Iris pigment epithelial cell (primary cell): ENCODE measurements at places on chromosomes 13 and 19.

- DNase-seq: no peak
Observed at GRCh38 chr13:110845520-110845919, 69.3 kb downstream of the ANKRD10 start.

DNA sequence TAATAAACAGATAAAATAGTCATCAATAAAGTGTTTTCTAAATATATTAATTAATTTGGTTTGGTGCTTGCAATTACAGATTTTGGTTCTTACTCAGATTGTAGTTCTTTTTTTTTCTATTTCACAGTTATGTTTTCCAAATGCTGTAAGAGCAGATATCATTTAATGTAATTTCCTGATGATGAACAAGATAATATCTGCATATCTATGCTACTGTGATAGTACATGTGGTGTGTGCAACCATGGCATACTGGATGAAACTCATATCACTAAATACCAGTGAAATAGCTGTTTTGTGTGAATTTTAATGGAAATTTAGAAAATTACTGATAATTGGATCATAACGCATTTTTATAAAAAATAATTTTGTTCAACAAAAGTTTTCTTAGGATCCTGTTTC is 88.8 kb upstream of the MAB21L1 start:
- DNase-seq: no peak

DNA sequence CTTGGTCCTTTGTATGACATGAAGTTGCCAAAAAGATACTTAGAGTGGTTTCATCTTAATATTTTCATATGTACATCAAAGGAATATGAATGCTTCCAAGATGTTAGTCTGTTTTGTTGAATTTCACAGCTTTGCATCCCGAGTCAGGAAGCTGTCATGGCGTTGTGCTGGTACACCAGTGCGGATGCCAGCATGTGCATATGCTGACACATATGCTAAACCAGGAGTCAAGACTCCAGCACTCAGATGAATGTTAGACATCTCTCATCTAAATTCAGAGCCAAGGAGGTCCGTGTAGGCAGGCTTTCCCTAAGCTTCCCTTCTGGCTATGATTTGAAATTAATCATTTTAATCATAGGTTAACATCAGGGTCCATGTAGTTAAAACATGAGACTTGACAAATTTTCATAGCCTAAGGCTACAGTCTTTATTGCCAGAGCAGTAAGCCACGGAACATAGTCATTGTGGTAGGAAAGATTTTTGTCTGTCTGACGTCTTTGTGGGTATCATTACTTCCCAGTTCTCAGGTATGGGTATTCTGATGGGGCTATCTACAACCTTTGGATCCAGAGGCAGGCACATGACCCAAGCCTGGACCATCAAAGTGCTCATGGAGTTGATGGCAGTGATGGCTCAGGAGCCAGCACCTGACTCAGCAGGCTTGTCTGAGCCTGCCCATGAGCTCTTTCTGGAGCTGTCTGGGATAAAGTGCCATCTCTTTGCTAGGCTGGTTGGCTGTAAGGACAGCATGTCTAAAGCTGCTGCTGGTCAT is 246.1 kb downstream of the KCNRG start:
- DNase-seq: no peak

DNA sequence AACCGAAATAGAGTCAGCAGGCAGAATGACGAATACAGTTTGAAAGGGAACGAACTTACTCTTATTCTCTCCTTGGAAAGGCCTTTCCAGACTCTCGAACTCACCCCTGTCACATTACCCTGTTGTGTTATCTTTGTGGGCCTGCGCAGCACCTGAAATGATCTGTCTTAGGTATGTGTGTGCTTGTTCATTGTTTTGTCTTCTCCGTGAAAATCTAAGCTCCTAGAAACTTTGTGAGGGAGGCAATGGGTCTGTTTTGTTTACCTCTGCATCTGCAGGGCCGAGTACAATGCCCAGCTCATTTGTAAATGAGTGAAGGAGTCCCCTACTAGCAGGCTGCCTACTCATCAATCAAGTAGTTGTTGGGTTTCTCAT is 19.6 kb downstream of the HMGB1 start:
- no peak for DNase-seq

GRCh38 chr19:1250437-1251260 is 2.3 kb downstream of the MIDN start:
- DNase-seq: peak; percentile 72

DNA sequence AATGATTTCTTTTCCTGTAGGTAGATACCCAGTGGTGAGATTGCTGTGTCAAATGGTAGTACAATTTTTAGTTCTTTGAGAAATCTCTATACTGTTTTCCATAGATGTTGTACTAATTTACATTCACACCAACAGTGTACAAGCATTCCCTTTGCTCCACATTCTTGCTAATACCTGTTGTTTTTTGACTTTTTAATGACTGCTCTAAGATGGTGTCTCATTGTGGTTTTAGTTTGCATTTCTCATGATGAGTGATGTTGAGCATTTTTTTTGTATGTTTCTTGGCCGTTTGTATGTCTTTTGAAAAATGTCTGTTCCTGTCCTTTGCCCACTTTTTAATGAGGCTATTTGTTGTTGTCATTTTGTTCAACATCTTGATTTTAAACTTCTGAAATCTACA is 103.3 kb downstream of the DGKH start:
- no peak for DNase-seq

- no peak for DNase-seq
Observed at GRCh38 chr13:20431687-20432384, 93.8 kb downstream of the CRYL1 start.

DNA sequence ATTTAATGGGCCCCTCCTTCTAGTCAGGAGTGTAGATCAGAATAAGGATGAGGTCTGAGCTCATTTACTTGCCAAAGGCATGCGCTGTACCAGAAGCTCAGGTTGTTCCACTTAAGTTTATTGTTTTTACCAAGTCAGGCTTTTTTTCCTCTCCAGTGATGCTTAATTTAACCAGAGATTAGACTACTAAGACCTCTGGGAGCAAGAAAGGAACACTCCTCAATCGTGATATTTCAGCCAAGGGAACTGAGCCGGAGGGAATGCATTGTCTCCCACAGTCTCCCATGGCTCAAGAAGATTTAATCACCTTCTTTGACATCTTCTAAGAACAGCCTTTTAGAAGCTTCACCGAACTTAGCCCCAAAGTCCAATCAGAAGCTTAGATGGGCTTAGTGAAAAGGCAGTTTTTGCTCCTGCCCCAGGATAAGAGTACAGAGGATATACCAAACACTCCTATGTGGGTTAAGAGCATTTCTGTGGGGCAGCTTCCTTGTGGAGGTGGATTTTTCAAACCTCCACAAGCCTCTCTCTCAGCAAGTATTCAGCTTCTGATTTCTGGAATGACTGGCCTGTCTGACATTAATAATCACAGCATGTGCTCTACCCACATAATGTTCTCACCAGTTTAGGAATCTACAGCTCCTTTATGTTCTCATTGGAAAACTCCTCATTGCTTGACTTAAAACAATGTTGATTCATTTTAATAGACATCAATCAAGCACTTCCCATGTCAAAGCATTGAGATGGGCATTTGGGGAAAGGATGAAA is 322.7 kb downstream of the SUCLA2 start:
- DNase-seq: peak; percentile 8

DNA sequence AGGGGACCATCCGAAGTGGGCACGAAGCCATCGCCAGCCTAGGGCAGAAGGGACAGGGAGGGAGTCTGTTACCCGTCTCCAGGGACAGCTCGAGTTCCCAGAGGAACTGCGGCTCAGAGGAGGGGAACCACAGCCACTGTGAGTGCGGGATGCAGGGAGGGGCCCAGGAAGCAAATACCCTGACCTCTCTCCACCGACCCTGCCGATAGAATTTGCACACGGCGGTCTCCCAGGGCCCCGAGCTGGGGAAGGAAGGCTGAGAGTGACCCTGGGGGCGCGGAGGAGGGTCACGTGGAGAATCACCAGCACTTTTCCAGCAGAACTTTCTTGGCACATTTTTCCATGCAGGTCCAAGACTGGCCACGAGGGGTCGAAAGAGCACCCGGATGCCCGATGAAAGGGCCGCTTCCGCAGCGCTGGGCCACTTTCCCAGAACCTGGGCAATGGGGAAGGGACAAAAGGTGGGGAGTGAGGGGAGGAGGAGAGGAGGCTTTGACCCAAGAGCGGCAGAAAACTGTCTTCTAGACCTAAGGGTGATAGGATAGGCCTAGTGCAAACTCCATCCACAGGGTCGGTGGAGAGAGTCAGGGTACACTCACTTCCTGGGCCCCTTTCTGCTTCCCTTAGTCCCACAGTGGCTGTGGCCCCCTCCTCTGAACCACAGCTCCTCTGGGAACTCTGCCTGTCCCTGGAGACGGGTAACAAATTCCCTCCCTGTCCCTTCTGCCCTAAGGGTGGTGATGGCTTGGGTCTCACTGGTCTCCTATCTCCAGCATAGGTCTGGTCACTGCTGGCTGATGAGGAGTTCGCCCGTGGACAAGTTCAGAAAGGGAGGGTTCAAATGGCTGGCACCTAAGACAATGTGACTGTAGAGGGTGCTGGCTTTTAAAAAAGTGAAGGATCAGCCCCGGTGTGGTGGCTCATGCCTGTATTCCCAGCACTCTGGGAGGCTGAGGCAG is 5.3 kb upstream of the GPR4 start:
- DNase-seq: peak; percentile 47

DNA sequence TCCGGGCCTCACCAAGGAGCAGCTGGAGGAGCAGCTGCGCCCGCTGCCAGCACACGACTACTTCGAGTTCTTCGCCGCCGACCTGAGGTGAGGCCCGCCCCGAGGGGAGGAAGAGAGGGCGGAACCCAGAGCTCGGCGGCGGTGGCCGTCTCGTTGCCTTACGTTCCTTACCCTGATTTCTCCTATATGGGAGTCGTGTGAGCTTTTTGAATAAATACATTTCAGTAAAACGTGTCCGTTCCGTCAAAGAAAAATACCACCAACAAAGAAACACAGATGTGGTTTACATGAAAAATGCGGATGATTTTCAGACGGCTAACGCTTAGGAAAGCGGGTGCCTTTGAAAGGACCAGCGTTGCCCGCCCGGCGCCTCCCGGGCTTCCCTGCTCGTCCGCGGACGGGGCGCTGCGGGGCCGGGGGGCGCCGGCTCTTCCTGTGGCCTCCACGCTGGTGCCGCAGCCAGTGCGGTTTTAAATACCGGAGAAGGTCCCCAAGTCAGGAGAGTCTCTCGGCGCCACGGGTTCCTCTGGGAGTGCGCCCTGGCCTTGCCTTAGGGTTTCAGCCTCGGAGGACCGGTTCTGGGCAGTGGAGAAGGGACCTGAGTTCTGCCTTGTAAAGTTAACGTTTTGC is 755 bp downstream of the UPF3A start:
- DNase-seq: peak; percentile 75

DNA sequence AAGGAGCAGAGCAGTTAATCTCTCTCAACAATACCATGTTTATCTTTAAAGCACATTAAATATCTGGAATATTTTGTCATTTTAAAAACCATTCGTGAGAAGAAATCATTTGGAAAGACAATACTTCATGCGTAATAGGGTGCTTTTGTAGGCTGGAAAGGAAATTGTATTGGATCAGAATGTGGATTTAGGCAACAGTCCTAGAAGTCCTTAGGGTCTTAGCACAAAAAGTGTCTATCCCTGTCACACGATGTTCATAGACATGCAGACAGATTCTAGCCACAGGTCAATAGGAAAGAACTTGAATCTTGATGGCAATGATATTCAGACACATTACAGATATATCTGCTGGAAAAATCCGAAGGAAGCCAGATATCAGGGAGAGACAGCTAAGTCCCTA is 156.0 kb downstream of the KCTD12 start:
- no peak for DNase-seq
